ENCODE measurements at places on chromosomes 1 and 21.

DNA sequence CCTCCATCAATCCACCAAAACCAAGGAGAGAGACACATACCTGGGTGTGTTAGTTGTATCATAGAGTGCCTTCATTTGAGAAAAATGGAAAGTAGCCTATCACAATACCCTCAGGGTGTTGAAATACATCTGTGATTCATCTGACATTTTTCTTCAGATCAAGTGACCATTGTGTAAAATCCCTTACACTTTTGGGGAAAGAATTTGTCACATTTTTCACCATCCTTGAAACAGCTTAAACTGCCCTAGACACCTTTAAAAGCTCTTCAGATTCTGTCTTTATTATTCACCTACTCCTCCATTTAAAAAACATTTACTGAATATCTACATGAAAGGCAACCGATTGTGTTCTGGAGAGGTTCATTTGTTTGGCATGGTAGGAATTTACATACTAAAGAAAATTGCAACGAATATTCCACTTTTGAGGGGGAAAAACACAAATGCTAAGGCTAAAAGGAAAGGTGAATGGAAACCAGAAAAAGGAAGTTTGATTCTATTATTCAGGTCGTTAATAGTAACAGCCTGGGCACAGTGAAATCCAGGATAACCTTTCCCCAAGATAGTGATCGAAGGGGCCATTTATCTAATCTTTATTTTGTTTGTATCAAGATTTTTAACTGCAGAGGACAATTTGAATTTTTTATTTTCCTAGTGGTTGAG, 70.4 kb upstream of the SAMSN1 start:
- DNase-seq = peak; percentile 43

DNA sequence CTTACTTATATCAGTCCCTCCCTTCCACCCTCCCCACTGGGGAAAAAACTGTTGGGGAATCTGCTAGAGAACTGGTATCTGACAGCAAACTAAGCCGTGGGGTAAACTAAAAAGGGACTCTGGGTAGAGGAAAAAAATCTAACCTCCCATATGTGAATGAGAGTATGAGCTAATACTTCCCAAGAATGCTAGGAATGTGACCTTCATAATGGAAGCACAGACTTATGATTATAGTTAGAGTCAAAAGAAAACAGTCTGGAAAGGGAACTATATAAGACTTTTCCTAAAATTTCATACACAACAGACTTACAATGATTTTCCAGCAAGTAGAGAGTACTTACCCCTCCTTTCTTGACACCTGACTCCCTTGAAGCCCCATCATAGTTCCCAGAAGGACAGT, 23.0 kb upstream of the RBBP5 start:
- peak; percentile 75 for DNase-seq

DNA sequence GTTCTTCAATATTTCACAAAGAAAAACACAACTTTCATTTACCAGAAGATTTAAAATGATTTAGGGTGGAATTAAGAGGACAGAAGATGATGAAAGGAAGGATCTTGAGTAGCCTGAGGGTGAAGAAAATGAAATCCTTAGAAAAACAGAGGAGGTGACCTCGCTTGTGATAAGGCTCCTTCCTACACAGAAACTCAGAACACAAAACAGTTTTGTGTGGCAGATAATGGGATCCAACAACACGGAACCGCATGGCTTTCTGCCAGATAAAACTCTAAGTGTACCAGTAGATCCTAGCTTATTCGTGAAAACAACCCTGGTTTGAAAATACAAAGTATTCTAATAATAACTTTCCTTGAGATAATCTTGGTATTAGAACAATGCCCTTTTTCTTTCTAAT, 74.0 kb upstream of the EXO1 start:
- peak; percentile 5 for DNase-seq

DNA sequence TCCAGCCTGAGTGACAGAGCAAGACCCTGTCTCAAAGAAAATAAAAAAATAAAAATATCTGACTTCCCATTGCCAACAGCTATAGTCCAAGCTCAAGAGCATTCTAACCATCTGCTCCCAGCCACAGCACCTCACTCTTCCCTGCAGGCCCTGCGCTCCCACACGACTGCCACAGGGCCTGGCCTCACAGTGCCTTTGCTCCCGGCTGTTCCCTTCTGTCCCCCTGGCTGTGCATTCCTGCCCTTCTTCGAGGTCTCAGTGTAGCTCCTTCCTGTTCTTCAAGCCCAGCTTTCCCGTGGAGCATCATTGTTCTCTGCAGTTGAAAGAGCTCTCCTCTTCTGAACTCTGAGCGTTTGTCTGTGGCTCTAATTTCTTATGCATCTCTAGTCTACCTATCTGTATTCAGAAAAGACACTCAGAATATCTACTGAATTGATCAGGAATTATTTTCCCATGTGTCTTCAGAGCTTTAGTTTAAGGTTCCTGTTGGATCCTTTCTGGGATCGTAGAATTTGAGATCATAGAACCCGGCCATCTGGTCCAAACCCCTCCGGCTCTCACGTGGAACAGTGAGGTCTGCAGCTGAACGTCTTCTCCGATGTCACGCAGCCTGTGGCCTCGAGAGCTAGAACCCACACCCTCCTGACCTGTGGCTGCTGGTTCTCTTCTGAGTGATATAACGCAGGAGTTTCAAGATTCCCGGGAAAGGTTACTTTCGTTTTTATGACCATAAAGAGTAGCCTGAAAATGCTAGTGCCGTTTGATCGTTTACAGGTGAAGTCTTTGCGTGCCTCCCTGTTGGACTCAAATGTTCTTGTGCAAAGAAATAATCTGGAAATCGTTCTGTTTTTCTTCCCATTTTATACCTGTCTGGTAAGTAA, 54.4 kb downstream of the DOP1B start:
- DNase-seq = peak; percentile 11

DNA sequence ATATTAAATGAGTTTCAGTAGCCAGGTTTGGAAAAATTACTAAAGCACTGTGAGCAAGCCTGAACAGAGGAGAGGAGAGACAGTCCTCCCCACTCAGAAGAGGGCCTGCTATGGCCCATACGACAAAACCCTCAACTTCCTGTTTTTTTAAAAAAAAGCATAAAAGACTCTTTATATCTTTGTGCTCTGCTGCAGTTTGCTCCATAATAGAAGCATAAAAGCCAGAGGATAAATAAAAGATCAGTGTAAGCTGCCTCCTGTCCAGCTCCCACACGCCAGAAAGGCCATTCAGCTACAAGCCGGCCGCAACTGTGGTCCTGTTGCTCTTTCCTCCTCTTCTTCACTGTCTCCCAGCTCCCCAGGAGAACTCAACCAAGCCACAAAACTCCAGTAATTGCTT, 37.8 kb downstream of the NID1 start:
- no peak for DNase-seq

DNA sequence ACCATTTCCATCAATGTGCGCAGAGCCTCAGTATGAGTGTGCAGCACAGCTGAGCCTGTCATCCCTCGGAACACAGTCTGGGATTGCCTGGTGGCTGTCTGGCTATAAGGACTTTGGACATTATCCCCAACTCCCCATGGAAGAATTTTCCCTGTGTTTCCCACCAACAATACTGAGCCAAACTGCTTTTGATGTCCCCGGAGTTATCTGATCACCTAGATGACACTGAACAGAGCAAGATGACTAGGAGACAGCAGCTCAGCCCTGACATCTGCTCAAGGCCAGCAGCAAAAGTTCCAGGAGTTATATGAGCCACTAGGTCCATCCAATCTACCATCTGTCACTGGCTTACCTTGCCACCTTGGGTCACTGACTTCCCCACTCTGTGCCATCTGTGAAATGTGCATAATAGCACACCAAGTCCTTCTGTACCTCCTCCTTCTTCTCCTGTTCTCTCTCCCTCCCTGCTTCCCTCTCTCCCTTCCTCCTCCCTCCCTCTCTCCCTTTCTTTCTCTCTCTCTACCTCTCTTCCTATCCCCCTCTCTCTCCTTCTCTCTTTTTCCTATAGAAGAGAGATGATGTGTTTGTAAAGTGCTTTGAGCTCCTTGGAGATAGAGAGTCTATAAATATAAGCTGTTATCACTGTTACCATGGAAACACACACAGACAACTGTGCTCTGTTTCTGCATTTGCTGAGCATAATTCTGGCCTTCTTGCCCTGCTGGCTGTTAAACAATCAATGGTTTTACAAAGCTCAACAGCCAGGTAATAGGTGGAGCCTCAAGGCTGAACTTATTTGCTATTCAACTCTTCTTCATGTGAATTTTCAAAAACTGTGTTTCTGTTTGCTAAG, 19.7 kb upstream of the ATP1B1 start:
- DNase-seq = peak; percentile 78

DNA sequence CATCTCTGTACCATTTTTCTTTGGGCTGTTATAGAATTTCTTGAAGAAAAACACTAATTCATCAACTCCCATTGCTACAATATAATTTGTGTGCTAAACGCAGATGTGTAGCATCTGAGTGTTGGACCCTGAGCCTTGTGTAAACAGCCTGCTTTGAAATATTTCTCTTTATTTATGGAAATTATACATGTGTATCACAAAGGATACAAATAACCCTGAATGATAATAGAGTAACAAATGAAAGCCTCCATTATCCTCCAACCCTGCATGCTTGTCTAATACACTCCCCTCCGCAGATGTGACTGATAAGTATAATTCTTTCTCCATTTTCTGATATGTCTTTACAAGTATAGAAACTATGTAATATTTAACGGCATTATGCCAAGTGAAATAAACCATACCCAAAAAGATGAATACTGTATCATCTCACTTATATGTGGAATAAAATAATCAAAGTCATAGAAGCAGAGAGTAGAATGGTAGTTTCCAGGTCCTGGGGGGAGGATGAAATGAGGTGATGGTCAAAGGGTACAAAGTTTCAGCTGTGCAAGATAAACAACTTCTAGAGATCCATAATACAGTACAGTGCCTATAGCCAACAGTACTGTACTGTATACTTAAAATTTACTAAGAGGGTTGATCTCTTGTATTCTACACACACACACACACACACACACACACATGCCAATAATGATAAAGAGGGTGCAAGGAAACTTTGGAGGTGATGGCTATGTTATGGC, 2.8 kb upstream of the ADAM30 start:
- DNase-seq = no peak

- no peak for DNase-seq
Observed at GRCh38 chr1:61017651-61018050, 64.7 kb upstream of the NFIA start.

- no peak for DNase-seq
Observed at GRCh38 chr1:227952374-227953021, 4.8 kb upstream of the WNT9A start.

DNA sequence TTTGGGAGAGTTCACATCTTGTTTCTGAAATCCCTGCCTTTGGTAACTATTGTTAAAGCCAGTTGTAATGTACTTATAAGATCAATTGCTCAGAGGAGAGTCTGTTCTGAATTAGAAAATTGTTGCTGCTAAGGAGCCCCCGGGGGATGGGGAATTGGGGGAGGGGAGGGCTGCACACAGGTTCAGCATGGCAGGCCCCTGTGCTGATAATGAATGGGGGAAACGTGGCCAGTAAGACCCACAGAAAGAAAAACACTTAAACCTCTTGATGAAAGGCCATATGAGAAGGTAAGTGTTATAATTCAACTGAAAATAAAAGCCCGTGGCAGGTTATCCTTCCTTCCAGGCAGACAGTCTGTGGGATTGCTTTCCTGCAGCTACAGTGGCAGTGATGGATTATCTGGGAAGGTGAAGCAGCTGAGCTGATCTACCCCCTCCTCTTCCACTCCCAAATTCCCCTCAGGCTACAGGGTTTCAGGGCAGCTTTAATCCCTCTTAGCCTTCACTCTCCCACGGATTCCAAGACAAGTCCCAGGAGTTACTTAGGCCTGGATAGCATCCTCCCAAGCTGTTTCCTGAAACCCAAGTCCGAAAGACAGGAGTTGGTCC, 398.8 kb downstream of the TBX15 start:
- no peak for DNase-seq

DNA sequence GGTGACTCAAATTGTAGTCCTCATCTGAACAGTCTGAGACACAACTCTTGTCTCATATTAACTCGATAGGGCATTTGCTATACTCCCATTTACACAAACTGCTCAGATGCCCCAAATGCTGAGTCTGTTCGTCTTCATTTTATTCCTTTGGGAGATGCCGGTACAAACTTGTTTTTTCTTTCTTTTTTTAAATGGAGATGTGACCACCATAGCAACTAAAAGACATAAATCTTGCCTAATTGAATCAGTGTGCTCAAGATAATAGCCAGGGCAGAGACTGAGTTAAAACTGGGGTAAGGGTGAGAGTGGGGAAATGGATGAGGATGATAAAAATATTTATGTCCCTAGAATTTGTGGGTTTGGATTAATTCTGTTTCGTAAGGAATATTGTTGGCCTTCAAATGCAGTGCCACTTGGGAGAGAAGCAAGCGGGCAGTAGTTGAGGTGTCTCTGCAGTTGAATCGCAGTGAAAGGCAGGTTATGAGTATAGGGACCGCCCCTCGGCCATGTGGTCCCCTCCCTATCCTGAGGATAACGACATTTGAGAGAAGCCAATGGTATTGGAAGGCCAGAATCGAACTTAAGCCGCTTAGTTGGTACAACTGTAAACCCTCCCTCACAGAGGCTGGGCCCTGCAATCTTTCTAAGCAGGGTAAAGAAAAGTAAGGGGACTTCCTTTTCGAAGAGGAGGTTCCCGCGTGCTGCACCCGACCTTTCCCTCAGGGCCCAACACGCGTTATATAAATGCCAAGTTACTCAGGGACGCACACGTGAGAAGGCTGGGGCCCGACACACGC, 859 bp upstream of the LRRC8B start:
- DNase-seq = peak; percentile 35

GRCh38 chr1:13487143-13487868, 26.5 kb downstream of the LRRC38 start:
- DNase-seq = no peak

DNA sequence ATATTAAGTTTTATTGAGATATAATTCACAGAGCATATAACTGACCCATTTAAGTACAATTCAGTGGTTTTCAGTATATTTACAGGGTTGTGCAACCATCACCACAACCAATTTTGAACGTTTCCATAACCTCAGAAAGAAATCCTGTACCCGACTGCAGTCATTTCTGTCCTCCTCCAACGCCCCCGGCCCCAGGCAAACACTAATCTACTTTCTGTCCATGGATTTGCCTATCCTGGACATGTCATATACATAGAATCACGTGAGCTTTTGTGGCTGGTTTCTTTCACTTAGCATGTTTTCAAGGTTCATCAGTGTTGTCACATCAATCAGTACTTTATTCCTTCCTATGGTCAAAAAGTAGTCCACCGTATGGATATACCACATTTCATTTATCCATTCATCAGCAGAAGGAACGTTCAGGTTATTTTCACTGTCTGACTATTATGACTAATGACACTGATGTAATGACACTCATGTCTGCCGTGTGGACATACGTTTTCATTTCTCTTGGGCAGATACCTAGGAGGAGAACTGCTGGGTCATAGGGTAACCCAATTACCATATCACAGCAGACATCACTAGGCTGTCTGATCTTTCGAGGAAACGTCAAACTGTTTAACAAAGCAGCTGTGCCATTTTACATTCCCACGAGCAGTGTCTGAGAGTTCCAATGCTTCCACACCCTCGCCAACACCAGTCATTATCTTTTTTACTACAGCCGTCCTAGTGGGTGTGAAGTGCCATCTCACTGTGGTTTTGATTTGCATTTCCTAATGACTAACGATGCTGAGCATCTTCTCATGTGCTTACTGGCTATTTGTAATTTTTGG, 30.8 kb downstream of the MRPL37 start:
- DNase-seq = no peak

GRCh38 chr1:98557895-98558294, 103.6 kb upstream of the SNX7 start:
- peak; percentile 7 for DNase-seq
